Calu3 (cell line): ENCODE measurements at places on chromosomes 7 and 10. TPM values are rescaled to one million over a fixed set of nuclear protein-coding genes. Genes with fewer than 3 reads are reported as not detected.

TECTB gene
- total RNA-seq = not detected in 2 replicates

GJC3 gene
- not detected in 2 replicates for total RNA-seq

HDAC9 gene
- 152 and 159 TPM in 2 replicates for total RNA-seq

ZC3HAV1 gene
- total RNA-seq = 63.4 and 101 TPM in 2 replicates

TAS2R3 gene
- total RNA-seq = 2.8 and 3.8 TPM in 2 replicates

MKX gene
- 1.5 and 2.3 TPM in 2 replicates for total RNA-seq

NPFFR1 gene
- total RNA-seq = 0.20 and 0.24 TPM in 2 replicates

NUTM2E gene
- total RNA-seq = not detected in 2 replicates

ADAM22 gene
- total RNA-seq = 3.0 and 3.2 TPM in 2 replicates

LIMK1 gene
- total RNA-seq = 32.2 and 34.4 TPM in 2 replicates
